T-helper 9 cell (primary cell): ENCODE measurements at places on chromosomes 3 and 15.

DNA sequence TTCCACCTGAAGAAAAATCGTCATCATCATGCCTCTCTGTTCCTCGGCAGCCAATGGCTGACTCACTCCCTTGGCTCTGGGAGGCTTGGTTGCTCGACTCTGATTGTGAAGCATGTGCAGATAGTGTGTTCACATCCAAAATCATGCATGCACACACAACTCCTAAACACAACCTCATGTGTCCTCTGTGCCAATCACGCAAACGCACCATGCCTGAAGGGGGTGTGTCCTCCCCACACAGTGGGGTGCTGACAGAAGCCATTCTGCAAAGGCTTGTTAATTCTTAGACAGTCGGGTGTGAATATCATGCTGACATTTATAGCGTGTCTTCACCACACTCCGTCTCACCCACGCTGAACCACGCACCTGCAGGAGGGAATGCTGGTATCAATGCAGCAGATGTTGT is 11.4 kb upstream of the CCDC174 start:
- DNase-seq = no peak

DNA sequence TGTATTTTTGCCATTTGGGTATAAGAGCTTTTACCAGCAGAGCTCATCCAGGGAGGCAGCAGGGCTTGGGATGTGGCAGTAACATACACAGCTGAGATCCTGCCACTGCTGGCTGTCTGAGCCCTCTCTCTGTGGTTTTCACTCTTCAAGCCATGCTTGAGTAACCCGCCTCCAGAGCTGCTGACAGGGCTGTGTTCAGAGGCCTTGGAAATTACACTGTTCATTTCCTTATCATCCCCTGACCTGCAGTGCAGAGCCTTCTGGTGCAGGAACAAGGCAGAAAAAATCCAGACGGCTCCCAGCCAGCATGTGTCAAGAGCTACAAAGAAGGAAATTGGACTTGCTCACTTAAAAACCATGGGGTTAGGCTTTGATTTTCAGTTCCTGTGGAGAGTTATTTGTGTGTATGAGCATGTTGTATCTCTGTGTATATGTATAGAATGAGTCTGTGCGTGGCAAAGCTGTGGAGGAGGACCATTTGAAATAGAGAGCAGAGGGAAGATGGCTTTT is 47.0 kb downstream of the ZNF609 start:
- no peak for DNase-seq

DNA sequence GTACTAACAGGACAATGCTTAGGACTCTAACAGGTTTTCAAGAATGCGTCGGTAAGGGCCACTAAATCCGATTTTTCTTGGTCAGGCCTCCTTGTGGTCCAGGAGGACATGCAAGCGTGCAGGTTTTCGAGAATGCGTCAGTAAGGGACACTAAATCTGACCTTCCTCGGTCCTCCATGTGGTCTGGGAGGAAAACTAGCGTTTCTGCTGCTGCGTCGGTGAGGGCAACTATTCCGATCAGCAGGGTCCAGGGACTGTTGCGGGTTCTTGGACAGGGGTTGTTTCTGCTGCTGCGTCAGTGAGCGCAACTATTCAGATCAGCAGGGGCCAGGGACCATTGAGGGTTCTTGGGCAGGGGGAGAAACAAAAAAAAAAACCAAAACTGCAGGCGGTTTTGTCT is 7.8 kb upstream of the UBP1 start:
- DNase-seq = no peak

- DNase-seq = no peak
Measured at GRCh38 chr3:33918126-33918756, 119.8 kb downstream of the PDCD6IP start.

DNA sequence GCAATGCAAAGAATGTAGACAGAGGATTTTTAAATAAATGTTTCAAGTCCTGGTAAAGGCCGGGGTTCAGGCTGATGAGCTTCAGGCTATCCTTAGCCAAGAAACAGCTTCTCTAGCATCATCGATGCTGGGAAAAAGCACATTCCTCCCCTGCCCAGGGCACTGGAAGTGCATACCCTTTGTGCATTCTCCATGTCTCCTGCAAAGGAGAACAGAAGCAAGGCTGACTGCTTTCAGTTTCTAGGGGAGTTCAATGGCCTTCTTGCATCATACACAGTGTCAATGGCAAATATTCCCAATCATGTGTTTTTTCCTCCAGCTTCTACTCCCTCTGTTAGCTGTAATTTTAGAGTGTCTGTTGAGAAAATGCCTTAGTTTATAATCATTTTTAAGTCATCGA is 59.9 kb downstream of the GPR176 start:
- DNase-seq = no peak
